ENCODE measurements at places on chromosomes 3 and 15. TPM values are rescaled to one million over a fixed set of nuclear protein-coding genes. Genes with fewer than 3 reads are reported as not detected.

MORC1 gene
- polyA plus RNA-seq, result not detected

CIB2 gene
- 56.2 TPM for polyA plus RNA-seq

ROPN1 gene
- not detected for polyA plus RNA-seq

SERPINI2 gene
- not detected for polyA plus RNA-seq

MDFIC2 gene
- not detected for polyA plus RNA-seq

WNT7A gene
- not detected for polyA plus RNA-seq

SLC12A8 gene
- polyA plus RNA-seq, result 0.81 TPM

ZPLD1 gene
- not detected for polyA plus RNA-seq

GRK7 gene
- 0.04 TPM for polyA plus RNA-seq

CSPG4 gene
- 0.22 TPM for polyA plus RNA-seq

MST1R gene
- polyA plus RNA-seq, result 46.8 TPM

KIF15 gene
- polyA plus RNA-seq, result 0.54 TPM

SPINK8 gene
- not detected for polyA plus RNA-seq

ITIH1 gene
- 0.13 TPM for polyA plus RNA-seq

CNTN6 gene
- polyA plus RNA-seq, result not detected

ANKRD34C gene
- polyA plus RNA-seq, result not detected

GATA2 gene
- 1.1 TPM for polyA plus RNA-seq

C3orf85 gene
- polyA plus RNA-seq, result 94.4 TPM

AMT gene
- polyA plus RNA-seq, result 34.9 TPM

WWTR1 gene
- 2.0 TPM for polyA plus RNA-seq

CYP11A1 gene
- 0.54 TPM for polyA plus RNA-seq

FOXL2 gene
- not detected for polyA plus RNA-seq

WNT5A gene
- polyA plus RNA-seq, result 8.1 TPM

TM4SF18 gene
- 1.1 TPM for polyA plus RNA-seq

LRRC31 gene
- 9.5 TPM for polyA plus RNA-seq

NPAP1 gene
- polyA plus RNA-seq, result not detected

ACAN gene
- polyA plus RNA-seq, result 0.27 TPM

PXYLP1 gene
- 20.5 TPM for polyA plus RNA-seq

ADGRG7 gene
- polyA plus RNA-seq, result 48.4 TPM

TMEM87A gene
- 10.5 TPM for polyA plus RNA-seq

VEPH1 gene
- not detected for polyA plus RNA-seq

PLCH1 gene
- 3.1 TPM for polyA plus RNA-seq

NEIL1 gene
- 18.8 TPM for polyA plus RNA-seq

RASL12 gene
- 2.3 TPM for polyA plus RNA-seq

CLDN11 gene
- polyA plus RNA-seq, result 0.50 TPM

ASB14 gene
- polyA plus RNA-seq, result not detected

P2RY1 gene
- 1.7 TPM for polyA plus RNA-seq

IQCH gene
- polyA plus RNA-seq, result 0.72 TPM

PRTG gene
- not detected for polyA plus RNA-seq

TLR9 gene
- polyA plus RNA-seq, result not detected

RPS27L gene
- 146 TPM for polyA plus RNA-seq

ACAA1 gene
- 147 TPM for polyA plus RNA-seq

LMCD1 gene
- polyA plus RNA-seq, result 29.4 TPM

NT5DC2 gene
- 46.9 TPM for polyA plus RNA-seq

SATB1 gene
- polyA plus RNA-seq, result 8.1 TPM

ATP13A4 gene
- 41.2 TPM for polyA plus RNA-seq

GOLGA6D gene
- 0.07 TPM for polyA plus RNA-seq

FES gene
- polyA plus RNA-seq, result 4.6 TPM

WDR93 gene
- 0.09 TPM for polyA plus RNA-seq

WDR72 gene
- 0.12 TPM for polyA plus RNA-seq
